ENCODE measurements at places on chromosomes 4 and X.

- no peak for DNase-seq
Measured at GRCh38 chr4:610411-611261, 14.7 kb upstream of the PDE6B start.

GRCh38 chrX:357693-358471, 28.8 kb downstream of the PPP2R3B start:
- DNase-seq, result peak; percentile 24

- DNase-seq, result no peak
Measured at GRCh38 chr4:115154826-115155225, 41.4 kb upstream of the NDST4 start.

GRCh38 chrX:22060415-22061280, 28.5 kb downstream of the PHEX start:
- no peak for DNase-seq

DNA sequence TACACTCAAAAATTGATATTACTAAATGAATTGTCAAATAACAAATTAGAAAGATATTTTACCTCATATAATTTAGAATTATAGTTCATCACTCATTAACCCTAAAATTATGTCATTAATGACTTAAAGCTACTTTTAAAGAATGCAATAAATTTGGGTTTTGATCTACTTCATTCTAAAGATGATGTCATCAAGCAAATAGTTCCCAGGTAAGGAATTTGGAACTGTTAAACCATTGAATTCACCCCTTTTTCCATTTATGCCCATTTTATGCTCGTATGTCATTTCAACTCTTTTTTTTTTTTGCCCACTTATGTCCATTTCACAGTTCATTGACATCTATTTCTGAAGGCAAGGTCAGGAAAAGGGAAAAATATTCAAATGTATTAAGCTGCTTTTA, 135.5 kb downstream of the TLL1 start:
- no peak for DNase-seq

DNA sequence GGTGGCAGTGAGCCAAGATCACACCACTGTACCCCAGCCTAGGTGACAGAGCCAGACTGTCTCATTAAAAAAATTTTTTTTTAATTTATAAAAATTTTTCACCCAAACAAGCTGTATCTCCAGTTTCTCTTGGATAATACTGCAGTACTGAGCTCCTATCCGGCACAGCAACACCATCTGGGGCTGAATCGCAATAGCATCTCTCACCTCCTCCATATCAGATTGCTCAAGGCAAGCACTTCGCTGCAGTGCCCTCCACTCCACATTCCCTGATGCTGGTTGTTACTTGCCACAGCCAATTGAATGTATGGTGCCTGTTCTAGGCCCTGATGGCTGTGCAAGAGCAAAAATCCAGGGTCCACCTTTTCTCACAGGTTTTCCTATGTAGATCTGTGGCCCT, 69.3 kb upstream of the FAM241A start:
- no peak for DNase-seq

- DNase-seq, result no peak
Measured at GRCh38 chr4:72895408-72895807, 174.1 kb downstream of the COX18 start.

- no peak for DNase-seq
Measured at GRCh38 chrX:49106930-49107329, 16.6 kb downstream of the GPKOW start.

DNA sequence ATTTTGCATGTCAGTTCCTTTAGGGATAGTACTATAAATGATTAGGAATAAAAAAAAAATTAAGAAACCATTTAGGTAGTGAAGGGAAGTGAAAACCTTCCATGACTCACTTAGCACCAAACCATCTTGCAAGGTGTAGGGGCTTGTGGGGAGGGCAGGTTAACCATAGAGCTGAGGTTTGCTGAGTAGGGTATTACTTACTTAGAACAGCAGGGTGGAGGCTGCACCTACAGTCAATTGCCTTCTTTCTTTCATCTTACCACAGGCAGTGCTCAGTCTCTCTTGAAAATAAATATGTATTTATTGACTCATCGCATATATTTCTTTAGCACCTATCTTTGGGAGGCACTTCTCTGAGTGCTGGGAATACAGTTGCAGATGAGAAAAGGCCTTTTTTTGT, 104.9 kb upstream of the GIMD1 start:
- DNase-seq, result no peak

DNA sequence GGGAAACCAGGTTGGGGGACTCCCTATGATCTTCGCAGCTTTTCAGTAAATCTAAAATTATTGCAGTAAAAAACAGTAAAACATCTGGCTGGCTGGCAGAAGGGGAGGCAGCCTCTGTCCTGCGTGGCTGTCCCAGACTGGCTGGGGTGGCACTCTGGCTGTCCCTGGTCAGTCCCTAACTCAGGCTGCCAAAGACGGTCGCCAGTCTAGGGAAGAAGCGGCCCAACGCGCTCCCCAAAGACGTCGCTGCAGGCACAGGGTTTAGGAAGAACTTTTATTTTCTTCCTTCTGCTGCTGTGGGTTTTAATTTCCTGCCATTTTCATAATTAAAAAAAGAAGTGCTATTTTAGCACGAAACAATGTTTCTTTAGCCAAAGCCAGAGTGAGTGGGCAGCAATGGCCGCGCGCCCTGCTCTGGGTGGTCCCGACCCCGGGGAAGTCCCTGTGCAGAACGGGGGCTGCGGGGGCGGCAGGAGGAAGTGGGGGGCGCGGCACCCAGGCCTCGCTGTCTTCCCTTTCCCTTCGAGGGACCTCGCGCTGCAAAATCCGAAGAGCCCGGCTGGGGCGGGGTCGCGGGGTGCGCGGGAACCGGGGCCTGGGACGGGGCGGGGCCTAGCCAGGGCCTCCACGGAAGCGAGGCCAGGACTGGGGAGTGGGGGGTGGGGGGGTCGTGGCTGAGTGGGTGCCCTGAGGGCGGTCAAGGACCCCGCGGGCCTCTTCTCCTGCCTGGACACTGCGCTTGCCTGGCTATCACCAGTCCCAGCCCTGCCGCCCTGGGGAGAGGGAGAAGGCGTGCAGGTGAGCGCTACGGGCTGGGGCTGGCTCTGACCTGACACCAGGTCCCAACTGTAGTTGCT, 6.3 kb upstream of the LETM1 start:
- DNase-seq, result no peak

- no peak for DNase-seq
Measured at GRCh38 chr4:47218631-47219030, 187.3 kb downstream of the GABRB1 start.

GRCh38 chr4:165844161-165844560, 28.9 kb upstream of the TLL1 start:
- DNase-seq, result no peak

GRCh38 chrX:9467146-9467545, 2.3 kb downstream of the TBL1X start:
- no peak for DNase-seq

DNA sequence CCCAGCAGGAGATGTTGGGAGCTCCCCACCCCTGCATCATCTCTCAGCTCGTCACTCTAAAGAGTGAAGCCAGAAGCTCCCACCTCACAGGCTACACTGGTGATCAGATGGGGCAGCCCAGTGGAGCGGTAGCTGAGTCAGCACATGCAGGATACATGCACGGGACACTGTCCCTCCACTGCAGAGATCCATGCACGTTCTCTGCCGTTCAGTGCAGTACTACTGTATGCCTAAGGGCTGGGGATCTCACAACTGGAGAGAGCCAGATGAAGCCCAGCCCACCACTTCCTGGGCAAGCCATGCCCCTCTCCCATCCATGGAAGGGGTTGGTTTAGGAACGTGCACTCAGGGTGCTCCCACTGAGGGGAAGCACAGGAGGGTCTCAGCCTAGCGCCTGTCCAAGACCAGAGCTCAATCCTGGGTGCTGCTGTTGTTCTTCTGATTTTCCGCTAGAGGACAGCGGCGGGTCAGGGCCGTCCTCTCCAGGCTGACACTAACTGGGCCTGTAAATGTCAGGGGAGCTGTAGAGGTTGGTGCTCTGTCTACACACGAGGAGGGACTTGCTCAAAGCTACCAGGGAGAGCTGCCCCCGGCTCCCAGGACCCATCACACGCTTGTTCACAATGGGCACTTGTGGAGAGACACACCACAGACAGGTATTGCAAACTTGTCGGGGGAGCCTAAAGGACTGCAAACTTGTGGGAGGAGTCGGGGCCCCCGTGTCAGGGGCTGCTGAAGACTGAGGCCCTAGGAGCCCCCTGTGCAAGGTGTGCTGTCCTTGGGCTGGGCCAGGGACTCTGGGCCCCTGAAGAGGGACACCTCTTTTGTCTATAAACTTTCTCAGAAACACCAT, 18.2 kb upstream of the ABLIM2 start:
- DNase-seq, result no peak

DNA sequence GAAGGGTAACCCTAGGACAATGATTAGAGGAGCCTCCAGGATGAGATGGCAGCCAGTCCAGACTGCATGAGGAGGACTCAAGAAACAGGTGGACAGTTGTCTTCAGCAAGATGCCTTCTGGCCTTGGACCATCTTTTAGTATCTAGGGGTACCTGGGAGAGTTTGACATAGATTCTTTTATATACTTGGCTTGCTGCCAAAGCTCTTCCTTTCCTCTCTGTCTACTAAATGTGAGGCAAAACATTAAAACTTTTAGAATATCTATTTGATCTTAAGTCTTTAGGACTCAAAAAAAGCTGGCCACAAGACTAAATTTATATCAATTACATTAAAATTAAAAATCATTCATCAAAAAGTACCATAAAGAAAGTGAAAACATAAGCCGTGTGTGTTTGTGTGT, 18.6 kb upstream of the NKX3-2 start:
- no peak for DNase-seq

- DNase-seq, result no peak
Measured at GRCh38 chr4:3373468-3373867, 68.3 kb upstream of the HGFAC start.

DNA sequence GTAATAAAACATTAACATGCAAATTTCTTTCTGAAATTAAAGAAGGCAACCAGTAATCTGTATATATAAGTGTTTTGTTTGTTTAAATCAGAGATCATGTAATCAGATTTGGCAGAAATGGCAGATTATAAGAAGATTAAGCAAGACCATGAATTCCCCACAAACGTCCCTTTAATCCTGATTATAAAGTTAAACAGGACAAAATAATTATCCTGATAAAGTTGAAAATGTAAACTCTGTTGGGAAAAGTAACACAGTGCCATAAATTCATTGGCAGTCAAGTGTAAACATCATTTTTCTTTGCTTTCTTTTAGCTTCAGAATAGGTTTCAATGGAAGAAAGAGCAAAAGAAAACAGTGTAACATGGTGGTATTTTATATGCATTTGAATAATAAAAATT, 256.3 kb downstream of the KCNIP4 start:
- no peak for DNase-seq

- DNase-seq, result no peak
Measured at GRCh38 chrX:11704725-11705495, 39.2 kb upstream of the ARHGAP6 start.

GRCh38 chr4:83618431-83618830, 82.5 kb downstream of the GPAT3 start:
- DNase-seq, result no peak

- DNase-seq, result peak; percentile 77
Measured at GRCh38 chrX:154368630-154369448, 5.6 kb downstream of the FLNA start.

- DNase-seq, result no peak
Measured at GRCh38 chrX:110341189-110342035, 17.2 kb upstream of the RTL9 start.

DNA sequence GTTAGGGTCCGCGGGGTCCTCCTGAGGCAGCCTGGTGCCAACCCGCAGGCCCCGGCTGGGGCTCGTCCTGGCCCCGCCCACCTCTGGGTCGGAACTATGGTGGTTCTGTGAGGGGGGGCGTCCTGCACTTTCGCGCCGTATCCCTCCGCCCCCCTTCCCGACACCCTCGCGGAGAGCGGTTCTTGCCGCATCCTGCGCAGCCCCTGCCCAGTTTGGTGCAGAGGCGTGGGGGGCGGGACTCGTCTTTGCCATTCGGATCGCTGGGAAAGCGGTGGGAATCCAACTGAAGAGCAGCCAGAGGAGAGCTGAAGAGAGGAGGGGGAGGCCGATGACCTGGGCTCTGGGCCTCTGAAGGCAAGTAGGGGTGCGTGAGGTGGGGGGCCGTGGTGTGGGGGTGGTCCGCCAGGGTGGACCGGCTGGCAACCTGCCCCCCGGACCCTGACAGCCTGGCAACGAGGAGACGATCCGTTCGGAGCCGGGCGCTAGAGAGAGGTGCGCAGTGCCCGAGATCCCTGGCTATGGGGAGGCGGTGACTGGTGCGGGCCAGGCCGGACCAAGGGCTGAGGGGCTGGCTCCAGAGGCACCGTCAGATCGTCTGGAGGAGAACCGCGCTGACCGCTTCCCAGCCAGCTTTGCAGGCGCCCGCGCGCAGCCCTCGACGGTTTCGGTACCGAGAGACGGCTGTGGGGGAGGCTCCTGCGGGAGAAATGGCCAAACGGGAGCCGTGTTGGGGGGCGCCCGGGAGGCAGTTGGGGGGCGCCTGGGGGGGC, at the start of gene GPRASP1:
Gene GPRASP1 (plus strand): TSS at position 242 of the 770 bp plus-strand sequence. CDS start 2,431 bp downstream, outside the sequence.
- DNase-seq, result no peak

- no peak for DNase-seq
Measured at GRCh38 chr4:8726344-8726851, 133.8 kb downstream of the CPZ start.

All from stimulated activated CD4-positive, alpha-beta T cell treated with anti-CD3 and anti-CD28 coated beads, Interleukin-1b, Interleukin-23, amount 100 ng/mL, for 24 hours (primary cell).